CD4-positive, CD25-positive, alpha-beta regulatory T cell (primary cell): ENCODE measurements at places on chromosomes 7 and 10. TPM values are rescaled to one million over a fixed set of nuclear protein-coding genes. Genes with fewer than 3 reads are reported as not detected.

MKX gene
- not detected for total RNA-seq

EFCAB10 gene
- total RNA-seq, result 0.86 TPM

TAS2R3 gene
- total RNA-seq, result 0.59 TPM

WEE2 gene
- total RNA-seq, result not detected

NKX1-2 gene
- not detected for total RNA-seq

ALOX5 gene
- 1.2 TPM for total RNA-seq

WAPL gene
- 54.3 TPM for total RNA-seq

TMEM236 gene
- total RNA-seq, result 0.10 TPM

STEAP4 gene
- total RNA-seq, result not detected

GHRHR gene
- total RNA-seq, result not detected

NPS gene
- total RNA-seq, result not detected

COL13A1 gene
- total RNA-seq, result not detected

MSMB gene
- total RNA-seq, result not detected

RALA gene
- total RNA-seq, result 22.4 TPM

CACNB2 gene
- 0.39 TPM for total RNA-seq

C10orf67 gene
- 0.49 TPM for total RNA-seq

DNA sequence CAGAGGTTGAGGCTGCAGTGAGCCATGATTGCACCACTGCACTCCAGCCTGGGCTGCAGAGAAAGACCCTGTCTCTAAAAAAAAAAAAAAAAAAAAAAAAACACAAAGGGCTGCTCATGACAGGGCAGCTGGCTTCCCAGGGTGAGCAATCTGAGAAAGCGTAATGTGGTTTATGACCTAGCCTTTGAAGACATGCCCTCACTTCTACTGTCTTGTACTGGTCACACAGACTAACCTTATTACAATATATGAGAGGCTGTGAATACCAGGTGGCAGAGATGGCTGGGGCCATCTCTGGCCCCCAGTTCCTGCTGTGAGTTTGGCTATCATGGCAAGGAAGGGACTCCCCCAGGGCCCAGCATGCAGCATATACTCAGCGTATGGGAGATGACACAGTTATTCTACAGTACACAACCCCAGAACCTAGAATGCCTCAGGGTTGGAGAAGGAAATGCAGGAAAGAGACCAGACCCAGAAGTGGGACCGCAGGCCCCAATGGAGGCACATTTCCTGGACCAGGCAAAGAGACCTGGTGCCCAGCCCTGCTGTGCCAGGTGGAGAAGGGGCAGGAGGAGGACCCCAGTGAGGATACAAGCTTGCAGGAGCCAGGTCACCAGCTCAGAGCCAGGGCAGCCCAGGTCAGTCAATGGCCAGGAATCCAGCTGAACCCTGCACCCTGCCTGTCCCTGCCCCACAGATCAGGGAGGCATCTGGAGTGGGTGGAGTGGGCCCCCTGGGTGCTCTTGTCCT is 26.3 kb downstream of the NPTX2 start:
- no peak for DNase-seq

DNA sequence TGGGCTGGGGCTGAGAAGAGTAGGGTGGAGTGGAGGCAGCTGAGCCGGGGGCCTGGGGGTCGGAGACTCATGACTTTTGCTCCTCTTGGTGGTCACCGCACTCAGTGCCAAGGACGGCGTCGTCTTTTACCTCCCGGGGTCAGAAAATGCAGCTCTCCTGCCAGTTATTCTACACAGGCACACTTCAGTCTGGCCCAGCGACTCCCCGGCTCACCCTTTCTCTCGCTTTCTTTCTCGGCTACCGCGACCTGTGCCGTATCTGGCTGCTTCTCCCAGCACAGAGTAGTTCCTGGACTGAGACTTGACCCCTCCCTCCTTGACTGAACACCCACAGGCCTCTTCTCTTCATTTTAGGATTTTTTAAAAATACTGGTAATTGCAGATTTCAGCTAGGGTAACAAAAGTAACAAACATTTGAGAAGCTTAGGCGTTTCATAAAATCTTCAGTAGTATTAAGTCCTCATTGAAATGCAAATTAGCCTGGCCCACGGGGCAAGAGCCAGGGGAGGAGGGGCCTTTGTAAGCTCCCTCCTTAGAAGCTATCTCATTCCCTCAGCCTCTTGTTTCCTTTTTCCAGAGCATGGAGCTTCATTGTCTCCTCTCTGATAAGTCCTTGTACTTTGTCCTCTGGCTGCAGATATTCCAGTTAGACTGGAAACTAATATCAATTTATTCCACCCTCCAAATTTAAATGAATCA is 1.1 kb upstream of the PRLHR start:
- no peak for DNase-seq

GRCh38 chr10:131193923-131194322 is 117.6 kb downstream of the TCERG1L start:
- DNase-seq, result no peak

DNA sequence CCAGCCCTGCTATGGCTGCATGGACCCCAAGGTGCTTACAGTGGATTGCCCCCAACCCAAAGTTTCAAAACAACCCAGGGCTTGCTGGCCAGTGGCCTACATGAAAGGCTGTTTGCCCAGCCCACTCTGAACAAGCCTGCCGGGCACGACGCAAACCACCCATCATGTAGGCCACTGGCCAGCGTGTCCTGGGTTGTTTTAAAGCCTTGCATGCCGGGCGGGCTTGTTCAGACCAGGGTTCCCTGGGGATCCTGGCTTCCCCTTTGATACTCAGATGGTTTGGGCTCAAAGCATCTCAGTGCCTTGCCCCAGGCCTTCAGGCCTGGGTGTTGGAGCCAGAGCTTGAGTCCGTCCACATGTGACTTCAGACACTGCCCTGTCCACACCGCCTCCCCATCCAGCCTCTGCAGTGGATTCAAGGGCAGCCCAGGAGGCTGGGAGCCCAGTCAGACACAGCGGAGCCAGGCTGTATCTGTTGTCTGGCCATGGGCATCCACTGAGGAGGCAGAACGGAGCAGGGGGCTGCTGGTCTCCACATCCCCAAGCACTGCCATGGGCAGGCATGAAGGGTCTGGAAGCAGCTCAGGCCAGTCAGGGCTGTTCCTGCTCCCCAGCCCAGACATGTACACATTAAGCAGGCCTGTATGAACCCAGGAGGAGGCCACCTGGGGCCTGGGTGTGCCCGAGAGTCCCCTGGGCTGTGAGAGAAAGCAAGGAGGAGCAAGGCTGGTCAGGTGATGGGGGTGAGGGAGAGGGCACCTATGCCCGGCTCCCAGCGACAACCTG is 4.0 kb upstream of the ADIRF start:
- DNase-seq, result no peak

GRCh38 chr7:65960351-65961074 is 21.5 kb downstream of the GUSB start:
- no peak for DNase-seq

DNA sequence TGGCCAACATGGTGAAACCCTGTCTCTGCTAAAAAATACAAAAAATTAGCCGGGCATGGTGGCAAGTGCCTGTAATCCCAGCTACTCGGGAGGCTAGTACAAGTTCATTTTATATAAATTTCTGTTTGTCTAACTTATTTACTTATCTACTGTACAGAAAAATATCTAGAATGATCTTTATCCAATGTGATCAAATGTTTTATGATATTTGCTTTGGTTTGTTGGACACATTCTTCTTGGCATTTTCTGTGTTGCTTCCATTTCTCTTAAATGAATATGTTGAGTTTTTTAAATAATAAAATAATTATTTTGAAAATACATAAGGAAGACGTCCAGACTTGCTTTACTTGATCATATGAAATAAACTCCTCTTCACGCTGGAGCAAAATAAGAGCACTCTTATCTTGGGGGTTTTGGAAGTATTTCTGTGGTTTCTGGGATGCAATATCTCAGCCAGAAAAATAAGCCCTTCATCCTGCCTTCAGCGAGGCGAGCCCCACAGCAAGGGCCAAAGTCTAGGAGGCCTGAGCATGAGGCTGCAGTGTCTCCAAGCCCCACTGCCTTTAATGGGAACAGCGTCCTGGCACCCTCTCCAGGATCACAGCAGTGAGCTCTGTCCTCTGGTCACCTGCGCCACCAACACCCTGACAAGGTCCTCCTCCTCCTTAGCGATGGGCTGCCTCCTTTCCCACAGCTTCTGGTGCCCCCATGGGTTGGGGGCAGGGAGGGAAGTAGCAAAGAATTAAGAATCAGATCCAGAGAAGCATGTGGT is 480.2 kb downstream of the KCNMA1 start:
- DNase-seq, result no peak

GRCh38 chr10:32650246-32650655 is 204.3 kb downstream of the CCDC7 start:
- DNase-seq, result no peak

DNA sequence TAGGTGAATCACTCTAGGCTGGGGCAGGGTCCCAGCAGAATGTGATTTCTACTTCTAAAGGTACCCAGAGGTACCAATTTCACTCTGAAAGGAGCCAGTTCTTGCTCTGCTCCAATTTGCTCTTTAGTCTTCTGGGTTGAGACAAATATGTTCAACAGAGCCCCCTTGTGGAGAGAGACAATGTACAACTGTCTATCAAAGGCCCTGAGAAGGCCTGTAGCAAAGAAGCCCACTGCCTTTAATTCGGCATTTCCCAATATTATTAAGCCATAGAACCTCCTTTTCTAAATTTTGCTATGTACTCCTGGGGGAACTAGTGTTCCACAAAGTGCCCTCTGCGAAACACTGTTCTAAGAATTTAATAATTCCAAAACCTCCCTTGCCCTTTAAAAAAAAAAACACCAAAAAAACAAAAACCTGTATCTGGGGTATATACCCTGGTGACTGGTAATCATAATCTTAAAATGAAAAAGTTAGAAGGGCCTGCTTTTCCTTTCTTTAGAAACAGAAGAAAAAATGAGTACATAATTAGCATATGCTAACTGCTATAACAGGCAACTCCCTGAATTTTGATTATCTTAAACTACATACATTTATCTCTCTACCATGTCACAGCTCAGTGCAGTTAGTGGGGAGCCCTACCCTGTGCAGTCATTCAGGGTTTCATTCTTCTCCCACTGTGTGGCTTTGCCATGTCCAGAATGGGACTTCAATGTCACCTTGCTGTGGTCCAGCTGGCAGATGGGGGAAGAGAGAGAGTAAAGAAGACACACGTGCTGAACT is 160.9 kb upstream of the BMPER start:
- no peak for DNase-seq

- DNase-seq, result no peak
Observed at GRCh38 chr7:23298141-23298881, 828 bp upstream of the MALSU1 start.

- no peak for DNase-seq
Observed at GRCh38 chr7:117800841-117801240, 72.4 kb downstream of the CTTNBP2 start.

DNA sequence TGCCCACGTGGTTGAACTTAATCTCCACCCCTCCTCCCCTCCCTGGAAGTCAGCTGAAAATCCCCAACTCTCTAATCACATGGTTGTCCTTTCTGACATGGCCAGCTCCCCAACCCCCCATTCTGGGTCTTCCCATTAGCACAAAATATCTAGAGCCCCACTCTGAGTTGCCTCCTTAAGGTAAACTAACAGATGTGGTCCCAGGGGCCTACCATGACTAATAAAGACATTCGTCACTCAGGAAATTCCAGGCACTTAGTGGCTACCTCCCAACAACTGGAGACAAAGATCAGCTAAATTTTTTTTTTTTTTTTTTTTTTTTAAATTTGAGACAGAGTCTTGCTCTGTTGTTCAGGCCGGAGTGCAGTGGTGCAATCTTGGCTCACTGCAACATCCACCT is 21.1 kb downstream of the CCDC126 start:
- DNase-seq, result no peak

DNA sequence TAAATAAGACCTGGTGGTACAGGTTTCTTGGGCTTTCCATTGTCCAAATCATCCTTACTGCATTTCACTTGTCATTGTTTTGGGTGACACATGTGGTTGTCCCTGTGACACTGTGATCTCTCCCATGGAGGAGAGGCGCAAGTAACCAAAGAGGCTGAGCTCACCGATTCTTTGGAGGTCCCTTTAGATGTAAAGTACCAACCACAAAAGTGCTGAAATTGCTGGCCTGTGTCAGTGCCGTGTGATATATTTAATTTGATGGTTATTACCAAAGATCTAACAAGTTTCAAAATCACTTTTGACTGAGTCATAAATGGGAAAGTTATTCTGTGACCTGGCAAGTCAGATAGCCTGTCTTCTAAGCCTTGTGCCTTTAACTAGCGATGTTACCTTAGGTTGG is 19.4 kb downstream of the MCM10 start:
- peak; percentile 16 for DNase-seq

DNA sequence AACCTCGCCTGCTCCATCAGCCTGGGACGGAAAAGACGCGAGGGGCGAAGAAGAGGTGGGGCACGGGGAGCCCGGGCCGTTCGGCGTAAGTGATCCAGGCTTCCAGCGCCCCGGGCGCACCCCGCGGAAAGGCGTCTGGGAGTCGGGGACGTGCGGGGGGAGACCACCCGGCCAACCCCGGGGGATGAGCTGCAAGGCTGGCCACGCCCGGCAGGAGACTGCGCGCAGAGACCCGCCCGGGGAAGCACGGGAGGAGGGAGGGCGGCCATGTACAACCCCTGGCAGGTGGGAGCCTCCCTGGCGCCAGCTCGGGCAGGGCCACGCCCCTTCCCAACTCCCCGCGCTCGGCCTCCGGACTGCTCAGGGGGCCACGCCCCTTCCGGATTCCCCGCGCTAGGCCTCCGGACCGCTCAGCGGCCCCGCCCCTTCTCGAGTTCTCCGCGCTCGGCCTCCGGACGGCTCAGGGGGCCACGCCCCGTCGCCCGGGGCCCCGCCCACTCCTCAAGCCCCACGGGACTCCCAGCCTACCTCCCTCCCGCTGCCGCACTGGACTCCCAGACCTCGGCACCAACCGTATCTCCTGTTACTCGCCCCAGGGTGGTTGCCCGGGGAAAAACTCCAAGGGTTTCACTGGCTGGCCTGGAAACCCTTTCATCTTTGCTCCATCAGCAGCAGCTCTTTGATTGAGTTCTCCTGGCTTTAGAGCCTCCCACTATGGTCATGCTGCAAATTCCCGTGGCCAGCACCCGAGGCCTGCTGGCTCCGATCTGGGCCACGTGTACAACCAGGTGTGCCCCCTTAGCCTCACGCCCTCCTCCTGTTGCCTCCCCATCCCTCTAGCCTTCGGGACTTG is 284.4 kb downstream of the ZEB1 start:
- DNase-seq, result peak; percentile 81

GRCh38 chr7:41257660-41258059 is 445.2 kb downstream of the INHBA start:
- no peak for DNase-seq

- no peak for DNase-seq
Observed at GRCh38 chr7:36781011-36781738, 56.9 kb upstream of the AOAH start.
